Stimulated activated CD8-positive, alpha-beta memory T cell treated with anti-CD3 and anti-CD28 coated beads, Interleukin-7, amount 100 ng/mL, for 1 hour (primary cell): ENCODE measurements at places on chromosomes 7 and 10.
A peak's percentile ranks its signal among the peaks of the same experiment; 100 is the strongest.

DNA sequence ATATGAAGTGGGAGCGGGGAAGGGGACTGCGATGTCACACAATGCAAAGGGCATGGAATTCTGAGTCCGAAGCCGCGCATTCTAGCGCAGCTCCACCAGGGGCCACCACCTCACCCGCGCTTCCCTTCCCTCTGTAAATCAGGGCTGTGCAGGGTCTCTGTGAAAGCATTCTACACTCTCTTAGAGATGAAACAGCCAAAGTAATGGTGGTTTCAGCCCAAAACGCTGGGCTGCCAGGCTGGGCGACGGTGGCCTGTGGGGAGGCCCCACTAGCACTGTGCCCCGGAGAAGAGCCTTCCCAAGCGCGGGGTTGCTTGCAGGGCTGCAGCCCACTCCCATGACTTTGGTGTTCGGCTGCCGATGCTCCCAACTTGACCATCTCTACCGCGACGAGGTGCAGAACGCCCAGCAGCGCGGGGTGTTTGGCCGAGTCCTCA, 11.4 kb downstream of the ATG9B start:
- DNase-seq = no peak

DNA sequence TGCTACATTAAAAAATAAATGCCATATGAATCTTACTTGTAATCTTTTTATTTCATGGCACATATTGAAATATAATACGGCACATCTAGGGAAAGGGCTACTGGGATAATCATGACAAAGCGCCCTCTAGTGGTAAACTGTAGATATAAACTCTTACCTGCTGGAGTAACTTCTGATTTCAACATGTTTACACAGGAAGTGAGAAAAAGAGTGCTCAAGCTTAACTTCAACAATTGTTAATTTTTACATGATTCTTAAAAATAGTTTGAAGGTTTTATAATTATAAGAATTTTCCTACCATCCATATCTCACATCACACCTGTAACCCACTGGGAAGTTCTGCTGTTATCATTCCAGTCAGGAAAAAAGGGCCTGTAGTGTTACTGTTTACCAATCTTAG, 2.0 kb upstream of the HEPACAM2 start:
- no peak for DNase-seq

DNA sequence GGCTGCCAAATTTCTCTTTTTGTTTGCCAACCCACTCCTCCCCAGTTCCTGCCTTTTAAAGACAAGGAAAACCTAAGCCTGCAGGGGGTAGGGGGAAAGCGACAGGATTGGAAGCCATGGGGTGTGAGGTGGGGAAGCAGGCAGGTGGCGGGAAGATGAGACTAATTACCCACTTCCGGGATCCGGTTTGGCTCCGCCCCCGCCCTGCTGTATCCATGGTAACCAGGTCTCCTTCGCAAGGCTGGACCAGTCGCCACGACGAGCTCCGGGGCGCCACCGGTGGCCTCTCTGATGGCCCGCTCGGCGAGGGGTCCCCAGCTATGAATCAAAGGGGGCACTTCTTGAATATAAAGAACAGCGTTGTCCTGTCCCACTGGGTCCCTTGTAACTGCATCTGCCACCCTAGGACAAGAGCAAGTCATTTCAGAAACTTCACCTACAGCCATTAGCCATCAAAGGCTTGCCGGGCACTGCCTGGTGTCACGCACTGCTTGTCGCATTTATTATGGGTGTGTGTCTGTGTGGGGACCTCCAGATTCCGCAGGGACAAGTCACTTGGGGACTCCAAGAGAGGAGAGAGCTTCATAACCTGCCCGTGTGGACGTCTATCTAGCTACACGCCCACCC, 55.4 kb upstream of the LMTK2 start:
- peak; percentile 9 for DNase-seq

- no peak for DNase-seq
These were observed 398.5 kb downstream of the PCDH15 start for GRCh38 chr10:54402576-54402975.

GRCh38 chr7:51789489-51789888, 472.9 kb upstream of the COBL start:
- no peak for DNase-seq

DNA sequence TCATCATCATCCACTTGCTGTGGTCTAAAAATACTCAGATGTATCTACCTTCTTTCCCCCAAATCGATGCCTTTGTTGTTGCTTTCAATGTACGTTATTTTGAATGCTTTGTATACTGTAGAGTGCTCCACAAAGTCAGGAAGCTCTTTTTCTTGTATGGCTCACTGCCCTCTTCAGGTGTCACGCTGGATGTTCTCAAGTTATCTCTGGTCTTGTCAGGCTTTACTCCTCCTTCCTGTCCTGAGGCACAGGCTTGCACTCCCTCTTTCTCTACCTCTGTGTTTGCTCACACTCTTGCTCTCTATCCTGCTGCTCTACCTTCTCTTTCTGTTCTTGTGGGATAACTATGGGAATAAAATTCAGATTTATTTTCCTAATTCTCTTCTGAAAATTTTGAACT, 381.3 kb downstream of the NRG3 start:
- no peak for DNase-seq

GRCh38 chr10:48801001-48801421, 116.3 kb downstream of the WDFY4 start:
- no peak for DNase-seq

GRCh38 chr7:120724448-120724847, 133.5 kb downstream of the TSPAN12 start:
- DNase-seq = no peak

DNA sequence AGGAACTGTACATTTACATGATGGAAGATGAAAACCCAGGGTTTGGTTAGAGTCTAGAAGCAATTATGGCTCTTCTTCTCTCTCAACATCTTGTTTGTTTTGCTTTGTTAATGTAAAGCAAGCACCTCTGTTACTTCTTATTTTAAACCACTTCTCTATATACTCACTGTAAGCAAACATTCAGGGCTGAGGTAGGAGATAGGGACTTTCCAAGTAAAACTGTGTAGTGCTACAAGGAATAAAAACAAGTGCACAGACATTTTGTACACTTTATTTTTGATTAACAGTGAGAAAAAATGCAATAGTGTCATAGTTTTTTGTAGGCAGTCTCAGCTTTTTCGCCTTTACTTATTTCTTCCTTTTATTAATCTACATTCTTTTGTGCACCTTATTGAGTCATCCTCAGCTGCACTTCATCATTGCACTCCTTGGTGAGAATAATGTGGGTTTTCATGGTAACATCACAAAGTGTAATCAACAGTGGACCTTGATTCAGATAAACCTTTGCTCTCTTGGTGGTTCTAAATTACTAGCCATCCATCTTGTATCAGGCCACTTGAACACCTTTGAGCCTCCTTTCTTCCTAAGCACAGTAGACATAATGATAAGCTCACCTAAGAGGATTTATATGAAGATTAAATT, 52.9 kb downstream of the ELMO1 start:
- no peak for DNase-seq

- DNase-seq = no peak
These were observed 101.2 kb upstream of the PARD3 start for GRCh38 chr10:34916314-34916713.

- DNase-seq = no peak
These were observed 173.7 kb downstream of the BUB3 start for GRCh38 chr10:123327896-123328295.

GRCh38 chr10:32142646-32143045, 86.4 kb upstream of the KIF5B start:
- no peak for DNase-seq

DNA sequence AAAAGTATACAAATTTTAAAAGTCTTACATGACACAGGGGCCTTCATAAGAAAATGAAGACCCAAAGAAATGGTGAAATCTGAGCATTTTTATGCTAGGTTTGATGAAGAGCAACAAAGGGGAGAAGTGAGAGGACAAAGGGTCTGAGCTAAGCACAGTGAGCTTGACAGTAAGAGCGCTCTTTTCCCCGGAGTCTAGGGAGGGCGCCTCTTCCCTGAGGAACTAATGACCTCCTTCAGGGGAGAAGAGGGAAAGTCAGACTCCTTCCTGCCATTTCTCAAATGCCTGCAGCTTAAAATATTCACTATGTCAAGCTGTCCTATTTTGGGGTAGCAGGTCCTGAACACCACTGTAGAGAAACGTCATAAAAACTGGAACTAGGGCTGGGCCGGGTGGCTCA, 18.1 kb upstream of the PAXIP1 start:
- DNase-seq = no peak

- no peak for DNase-seq
These were observed 147.8 kb downstream of the ARHGAP22 start for GRCh38 chr10:48456808-48457761.

DNA sequence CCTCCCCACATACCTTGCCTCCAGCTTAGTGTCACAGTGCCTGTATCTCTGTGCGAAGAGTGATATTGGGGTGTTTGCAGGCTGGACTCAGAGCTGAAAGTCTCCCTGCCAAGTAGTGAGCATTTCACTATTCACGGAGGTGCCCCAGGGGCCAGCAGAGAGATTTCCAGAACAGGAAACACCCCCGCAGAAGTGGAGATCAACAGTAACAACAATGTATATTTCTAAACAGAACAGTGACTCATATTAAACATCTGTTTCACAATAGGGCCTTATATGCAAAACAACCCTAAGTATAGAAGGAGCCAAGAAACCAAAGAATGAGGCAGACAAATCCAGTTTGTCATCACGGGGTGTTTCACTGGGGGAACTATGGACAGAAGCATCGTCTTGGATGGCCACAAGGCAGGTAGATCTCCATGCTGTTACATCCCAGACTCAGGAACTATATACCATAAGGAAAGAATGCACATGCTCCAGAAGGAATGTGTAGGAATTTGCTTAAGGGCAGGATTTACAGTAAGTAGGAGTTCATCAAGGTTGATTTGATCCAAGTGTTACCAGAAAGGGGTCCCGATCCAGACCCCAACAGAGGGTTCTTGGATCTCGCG, 29.3 kb upstream of the CCL24 start:
- DNase-seq = no peak

DNA sequence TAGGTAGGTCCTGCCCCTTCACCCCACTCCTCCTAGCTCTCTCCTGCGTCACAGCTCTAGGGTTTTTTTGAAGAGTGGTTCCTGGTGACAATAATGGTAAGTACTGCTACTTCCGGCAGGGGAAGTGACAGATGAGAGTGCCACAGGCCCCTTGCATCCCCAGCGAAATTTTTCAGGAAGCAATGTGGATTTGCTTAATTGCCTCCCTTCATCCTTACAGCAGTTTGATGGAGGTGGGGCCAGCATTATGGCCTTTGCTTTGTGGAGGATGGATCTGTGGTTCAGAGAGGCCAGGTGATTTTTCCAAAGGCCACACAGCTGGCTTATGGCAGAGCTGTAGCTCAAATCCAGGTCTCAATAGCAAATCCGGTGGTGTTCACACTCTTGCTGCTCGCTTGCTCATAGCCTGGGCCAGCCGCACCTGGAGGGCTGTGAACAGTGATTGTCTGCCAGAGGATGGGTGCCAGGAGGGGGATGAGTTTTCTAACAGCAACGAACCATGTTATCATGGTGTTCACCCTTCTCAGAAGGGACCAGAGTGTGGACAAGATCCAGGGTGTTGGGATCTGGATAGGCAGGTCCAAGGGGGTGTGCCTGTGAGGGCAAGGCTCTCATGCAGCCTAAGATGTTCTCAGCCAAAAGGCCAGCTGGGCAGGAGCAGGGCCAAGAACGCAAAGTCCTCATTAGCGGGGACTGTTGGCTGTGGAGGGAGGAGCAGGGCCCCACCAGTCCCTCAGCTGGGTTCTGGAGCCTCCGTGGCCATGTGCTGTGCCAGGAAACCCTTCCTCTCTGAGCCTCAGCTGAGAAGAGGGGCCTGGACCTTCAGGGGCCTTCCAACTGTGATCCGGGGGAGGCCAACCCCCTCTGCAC, 89.0 kb downstream of the EMX2 start:
- no peak for DNase-seq

DNA sequence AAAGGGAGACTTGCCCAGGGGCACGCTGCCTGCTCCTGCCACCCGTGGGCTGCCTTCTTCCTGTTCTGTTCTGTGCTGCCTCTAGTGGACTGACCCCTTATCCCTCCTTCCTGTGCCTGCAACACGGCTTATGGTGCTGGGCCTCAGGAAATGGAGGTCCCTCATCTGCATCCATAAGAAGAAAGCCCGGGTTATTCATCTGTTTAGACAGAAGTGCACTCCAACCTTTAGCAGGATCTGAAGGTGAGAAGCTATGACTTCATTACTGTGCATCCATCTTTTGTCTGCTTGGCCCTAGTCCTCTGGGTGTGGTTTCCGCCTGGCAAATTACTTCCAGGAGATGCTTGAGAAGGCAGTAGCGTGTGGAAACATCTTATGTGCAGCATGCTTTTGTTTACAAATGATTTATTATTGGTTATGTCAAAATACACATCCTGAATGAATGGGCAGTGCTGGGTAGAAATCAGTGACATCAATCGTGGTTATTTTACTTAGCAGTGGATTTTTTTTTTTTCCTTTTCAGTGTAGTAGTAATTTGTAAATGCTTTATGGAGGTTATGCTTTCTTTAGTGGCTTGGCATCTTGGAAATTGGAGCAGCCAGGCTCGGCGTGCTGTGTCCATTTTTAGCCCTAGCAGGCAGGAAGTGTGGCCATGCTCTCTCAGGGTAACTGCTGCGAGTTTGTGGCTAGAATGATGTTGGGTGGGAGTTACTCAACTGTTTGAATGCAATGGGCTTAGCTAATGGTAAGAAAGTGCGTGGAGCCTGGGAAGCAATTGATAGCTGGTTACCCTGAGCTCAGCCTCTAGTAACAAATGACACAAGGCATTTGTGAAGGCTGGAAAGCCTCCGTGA, 12.7 kb downstream of the PTPRE start:
- DNase-seq = no peak

GRCh38 chr7:28106321-28106829, 74.2 kb downstream of the JAZF1 start:
- no peak for DNase-seq

DNA sequence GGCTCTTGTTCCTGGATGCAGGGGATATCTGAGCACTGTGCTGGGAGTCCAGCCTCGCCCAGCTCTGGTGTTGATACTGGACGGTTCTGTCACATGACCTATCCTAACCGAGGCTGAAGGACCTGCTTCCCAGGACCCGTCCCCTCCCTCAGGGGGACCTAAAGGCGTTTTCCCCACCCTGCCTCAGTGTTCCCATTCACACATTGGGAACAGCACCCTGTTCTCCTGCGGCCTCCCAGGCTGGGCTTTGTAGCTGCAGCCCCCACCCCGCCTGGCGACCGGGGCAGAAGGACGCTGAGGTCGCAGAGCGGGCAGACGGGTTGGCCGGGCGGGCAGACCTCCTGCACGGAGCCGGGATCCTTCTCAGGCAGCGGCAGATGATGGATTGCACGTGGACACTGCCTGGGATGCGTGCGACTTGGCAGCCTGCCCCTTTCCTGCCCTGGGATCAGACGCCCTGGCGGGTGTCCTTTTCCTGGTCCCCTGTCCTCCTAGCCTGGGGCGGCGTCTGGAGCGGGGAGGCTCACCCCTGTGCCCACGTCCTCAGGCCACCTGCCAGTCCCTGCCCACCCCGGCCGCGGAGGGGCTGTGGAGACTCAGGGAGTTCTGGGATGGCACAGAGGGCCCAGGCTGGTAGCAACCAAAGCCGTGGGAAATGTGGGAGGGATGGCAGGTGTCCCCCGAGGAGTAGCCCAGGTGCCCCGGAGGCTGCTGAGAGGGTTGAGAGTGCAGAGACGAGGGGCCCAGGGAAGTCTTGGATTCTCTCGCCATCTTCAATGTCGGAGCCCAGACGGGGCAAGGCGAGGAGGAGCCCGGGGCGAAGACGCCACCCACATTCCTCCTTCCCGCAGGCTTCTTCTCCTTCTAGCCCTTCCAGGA, 17.2 kb upstream of the PSMG3 start:
- DNase-seq = no peak

- DNase-seq = no peak
These were observed 268.0 kb downstream of the PHTF2 start for GRCh38 chr7:78066599-78066998.
